HepG2 (cell line): ENCODE measurements at places on chromosomes 12 and 14.

DNA sequence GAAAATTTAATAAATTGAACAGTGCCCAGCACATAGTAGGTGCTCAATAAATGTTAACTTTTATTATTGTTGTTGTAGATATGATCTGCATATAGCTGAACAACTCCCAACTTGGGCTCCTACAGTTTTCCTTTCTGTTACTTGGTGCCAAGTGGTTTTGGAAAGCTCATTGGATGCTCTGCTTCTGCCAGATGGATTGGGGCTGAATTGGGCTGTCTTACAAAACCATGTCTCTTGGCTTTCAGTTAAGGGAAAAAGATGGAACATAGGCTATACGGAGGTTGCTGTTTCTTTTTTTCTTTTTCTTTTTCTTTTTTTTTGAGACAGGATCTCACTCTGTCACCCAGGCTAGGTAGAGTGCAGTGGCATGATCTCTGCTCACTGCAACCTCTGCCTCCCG is 140.7 kb upstream of the PWP1 start:
- no peak for DNase-seq

DNA sequence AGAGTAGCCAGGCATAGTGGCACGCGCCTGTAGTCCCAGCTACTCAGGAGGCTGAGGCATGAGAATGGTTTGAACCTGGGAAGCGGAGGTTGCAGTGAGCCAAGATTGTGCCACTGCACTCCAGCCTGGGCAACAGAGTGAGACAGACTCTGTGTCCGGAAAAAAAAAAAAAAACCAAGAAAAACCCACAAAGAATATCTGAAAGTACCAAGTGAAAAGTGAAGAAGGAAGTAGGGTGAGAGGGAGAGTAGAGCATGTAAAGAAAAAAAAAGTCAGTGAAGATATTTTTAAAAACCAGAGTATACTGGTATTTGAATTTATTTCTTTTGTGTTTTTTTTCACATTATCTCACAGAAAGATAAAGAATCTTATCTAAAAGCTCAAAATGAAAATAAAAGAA is 43.3 kb upstream of the ISM2 start:
- DNase-seq, result no peak

- DNase-seq, result no peak
Observed at GRCh38 chr12:91388573-91388972, 206.0 kb upstream of the DCN start.

- DNase-seq, result no peak
Observed at GRCh38 chr14:59292028-59292427, 103.6 kb downstream of the DAAM1 start.

DNA sequence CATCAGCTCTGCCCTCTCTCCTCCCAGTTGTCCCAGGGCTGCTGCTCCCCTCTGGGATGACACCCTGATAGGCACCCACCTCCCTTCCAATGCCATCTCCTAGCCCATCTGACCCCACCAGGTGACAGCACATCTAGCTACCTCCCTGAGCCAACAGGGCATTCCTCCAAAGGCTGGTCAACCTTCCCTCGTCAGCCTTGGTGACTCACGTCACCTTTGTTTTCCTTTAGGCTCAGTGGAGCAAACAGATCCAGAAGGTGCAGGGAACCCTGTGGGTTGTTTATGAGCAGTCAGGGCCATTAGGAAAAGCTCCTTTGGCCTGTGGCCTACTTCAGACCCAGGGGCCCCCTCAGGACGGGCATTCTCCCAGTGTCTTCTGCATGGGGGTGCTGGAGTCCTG is 32.4 kb downstream of the PIGH start:
- no peak for DNase-seq
